ENCODE measurements at places on chromosomes 5 and 9.

GRCh38 chr9:93096131-93096802, at the start of gene CARD19:
Gene CARD19 (plus strand): TSS chr9:93096217. CDS start chr9:93096346, 129 bp downstream.
- no peak for DNase-seq

- no peak for DNase-seq
Measured at GRCh38 chr9:133470427-133470924, 8.4 kb downstream of the SLC2A6 start.

DNA sequence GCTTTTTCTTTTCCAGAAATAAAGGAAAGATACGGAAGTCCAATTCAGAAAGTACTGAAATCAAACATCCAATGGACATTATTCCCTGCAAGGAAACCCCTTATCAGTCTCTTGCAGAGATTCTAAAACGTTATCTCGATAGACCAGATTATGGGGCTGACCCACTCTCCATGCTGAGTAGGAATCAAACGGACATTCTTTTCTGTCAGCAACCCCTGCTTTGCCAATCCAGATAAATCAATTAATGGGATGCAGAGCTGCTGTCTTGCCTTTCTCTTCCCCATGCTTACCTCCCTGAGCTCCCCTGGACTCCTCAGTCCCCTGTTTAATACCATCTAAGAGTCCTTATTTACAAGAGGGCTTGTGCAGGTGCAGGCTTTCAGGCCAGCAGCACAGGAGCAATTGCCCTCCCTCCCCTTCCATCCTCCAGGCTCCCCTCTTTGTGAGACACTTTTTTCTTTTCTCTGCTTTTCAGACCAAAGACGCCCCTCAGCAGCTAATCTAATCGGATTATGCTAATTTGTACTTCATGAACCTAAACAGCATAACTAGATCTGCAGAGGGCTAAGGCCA, 14.2 kb downstream of the TAL2 start:
- DNase-seq, result no peak

DNA sequence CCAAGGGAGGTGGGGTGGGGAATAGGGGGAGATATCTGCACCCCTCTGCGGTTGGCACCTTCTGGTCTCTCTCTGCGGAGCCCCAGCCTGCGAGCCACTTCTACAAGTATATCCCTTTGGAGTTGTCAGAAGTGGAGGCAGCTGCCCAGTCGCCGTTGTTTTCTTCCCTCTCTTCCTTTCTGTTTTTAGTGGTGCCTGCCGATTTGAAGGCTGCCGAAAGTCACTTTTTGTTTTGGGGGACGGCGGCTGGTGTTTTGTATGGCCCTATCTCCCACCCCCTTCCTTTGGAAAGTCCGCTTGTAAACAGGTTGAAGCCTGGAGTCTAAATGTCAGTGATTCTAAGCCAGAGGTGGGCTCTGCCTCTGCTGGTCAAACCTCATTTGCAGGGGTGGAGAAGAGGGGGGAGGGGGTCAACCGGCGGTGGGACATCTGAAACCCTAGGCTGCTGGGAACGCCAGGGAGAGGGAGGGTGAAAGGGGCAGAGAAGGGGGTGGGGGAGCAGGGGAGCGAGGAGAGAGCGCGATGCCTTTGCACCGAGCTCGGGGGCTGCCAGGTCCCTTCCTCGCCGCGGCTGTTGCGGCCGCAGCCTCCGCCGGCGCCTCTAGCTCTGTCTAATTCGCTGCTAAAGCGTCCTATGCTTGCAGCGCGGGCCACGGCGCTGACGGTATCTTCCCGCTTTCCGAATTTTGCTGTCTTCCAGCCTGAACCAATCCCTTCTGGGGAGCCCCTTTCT, at the start of gene FGF10:
Gene FGF10 (minus strand): TSS at position 331 of the 733 bp plus-strand sequence. CDS start 738 bp downstream, outside the sequence.
- DNase-seq, result peak; percentile 1

- DNase-seq, result peak; percentile 62
Measured at GRCh38 chr9:92138157-92138959, 23.1 kb upstream of the SPTLC1 start.

GRCh38 chr9:71303351-71303750, 181.9 kb upstream of the TRPM3 start:
- DNase-seq, result peak; percentile 8

DNA sequence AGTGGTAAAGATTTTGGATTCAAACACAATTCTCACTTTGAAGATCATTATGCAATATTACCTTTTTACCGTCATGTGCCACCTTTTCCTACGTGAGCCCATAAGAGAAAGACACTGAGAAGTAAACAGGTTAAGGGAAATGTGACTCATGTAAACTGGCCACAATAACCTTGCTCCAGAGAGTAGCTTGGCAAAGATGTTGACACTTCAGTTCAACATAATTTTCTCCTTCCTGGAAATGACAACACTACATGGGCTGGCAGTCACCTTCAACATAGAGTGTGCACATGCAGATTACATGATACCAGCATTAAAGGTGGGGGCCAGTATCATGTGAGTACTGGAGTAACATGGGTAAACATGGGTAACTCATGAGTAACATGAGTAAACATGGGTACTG, 141.9 kb downstream of the CDK5RAP2 start:
- peak; percentile 63 for DNase-seq

DNA sequence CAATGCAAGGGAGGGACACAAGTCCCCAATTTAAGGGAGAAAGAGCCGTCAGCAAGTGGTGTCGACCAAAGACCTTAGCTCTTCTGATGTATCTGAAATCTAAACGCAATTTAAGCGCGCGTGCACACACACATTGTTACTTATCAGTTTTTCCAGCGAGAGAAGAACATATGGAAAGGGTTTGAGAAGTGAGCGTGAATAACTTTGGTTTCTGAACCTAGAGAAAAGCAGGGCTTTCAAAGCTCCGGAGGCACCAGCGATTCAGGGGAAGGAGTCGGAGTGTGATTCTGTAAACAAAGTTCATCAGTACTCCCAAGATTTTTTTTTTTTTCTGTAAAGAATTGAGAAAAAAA, 191.8 kb downstream of the MEF2C start:
- no peak for DNase-seq

GRCh38 chr9:115469841-115470240, 351.9 kb upstream of the TNC start:
- no peak for DNase-seq

DNA sequence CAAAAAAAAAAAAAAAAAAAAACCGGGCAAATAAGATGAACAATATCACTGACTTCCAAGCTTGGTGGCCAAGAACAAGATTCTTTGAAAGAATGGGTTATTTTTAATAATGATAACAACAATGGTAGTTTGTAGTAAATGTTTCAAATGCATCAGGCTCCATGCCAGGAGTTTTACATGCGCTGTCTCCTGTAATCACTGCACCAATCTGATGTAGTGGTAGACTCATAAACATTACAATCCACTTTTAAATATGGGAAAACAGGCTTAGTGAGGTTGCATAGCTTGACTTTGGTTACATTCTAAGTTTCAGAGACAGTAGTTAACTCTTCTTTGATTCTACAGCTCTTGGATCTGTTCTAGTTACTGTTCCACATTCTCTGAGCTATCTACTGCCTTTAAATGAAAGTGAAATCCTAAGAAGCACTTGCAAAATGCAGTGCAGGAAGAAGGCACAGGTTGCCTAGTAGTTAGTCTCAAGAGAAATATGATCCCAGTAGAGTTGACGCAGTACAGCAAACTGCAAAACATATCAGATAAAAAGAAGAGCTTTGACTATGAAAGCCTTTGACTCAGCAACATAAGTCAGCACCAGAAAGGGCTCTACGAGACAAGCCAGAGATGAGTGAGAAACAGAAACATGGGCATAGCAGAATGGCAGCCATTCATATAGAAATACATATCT, 62.1 kb downstream of the PDE4D start:
- DNase-seq, result peak; percentile 24

GRCh38 chr9:91483835-91484234, 60.2 kb upstream of the NFIL3 start:
- no peak for DNase-seq

- peak; percentile 84 for DNase-seq
Measured at GRCh38 chr9:127347831-127348776, 48.9 kb upstream of the SLC2A8 start.

DNA sequence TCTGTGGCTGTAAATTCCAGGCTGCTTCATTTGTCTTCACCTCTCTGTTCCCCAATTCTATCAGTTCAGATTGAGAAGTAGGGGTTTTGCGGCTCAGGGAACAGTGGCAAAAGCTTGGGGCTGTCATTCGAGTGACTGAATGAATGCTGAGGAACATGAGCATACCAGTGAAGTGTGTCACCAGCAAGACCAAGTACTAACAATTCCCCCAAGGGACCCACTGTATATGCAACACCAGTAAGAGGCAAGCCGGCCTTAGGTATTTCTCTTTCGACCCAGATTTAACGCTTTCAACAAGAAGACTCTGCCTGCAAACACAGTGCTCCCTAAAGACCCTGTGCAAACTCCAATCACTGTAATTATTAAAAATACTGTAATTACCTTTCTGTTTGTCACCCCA, 25.8 kb downstream of the KLHL3 start:
- DNase-seq, result peak; percentile 42

DNA sequence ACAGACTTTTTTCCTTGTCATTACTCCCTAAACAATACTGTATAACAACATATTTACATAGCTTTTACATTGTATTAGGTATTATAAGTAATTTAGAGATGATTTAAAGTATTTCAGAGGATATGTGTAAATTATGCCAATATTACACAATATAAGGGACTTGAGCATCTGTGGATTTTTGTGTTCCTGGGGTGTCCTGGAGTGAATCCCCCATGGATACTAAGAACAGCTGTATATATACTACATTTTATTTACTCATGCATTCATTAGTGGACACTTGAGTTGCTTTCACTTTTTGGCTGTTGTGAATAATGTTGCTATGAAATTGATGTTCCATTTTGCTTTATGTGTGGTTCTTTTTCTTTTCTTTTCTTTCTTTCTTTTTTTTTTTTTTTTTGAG, 348.8 kb downstream of the SH3GL2 start:
- DNase-seq, result no peak

GRCh38 chr9:132531195-132531594, 51.2 kb upstream of the BARHL1 start:
- no peak for DNase-seq

GRCh38 chr5:149915392-149916260, 29.0 kb downstream of the PDE6A start:
- no peak for DNase-seq

DNA sequence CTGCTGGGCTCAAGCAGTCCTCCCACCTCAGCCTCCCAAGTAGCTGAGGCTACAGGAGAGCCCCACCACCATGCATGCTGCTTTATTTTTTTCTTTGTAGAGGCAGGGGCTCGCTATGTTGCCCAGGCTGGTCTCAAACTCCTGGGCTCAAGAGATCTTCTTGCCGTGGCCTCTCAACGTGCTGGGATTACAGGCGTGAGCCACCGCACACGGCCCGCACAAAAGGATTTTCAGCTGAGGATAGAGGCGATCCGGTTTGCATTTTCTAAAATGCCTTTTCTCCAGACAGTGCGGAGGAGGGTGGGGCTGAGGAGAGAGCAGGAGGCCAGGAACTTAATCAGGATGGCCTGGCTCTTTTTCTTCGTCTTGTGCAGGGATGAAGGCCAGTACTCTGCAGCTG, 6.9 kb downstream of the HRH2 start:
- no peak for DNase-seq

GRCh38 chr5:125450771-125451170, 704.3 kb upstream of the ZNF608 start:
- DNase-seq, result peak; percentile 78

DNA sequence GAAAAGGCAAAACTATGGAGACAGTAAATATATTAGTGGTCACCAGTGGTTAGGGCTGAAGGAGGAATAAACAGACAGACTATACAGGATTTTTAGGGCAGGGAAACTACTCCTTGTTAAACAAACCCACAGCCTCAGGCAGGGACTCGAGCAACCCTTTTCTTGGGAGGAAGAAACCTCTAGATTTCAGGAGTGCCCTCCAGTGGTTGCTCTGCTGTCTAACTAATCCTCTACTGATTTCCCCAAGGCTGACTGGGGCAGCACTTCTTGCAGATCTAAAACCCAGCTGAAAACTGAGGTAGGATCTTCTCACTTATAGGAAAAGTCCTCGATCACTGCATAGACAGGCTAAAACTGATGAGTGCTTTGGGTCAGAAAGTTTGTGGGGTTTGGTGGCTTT, 176.8 kb downstream of the ISOC1 start:
- DNase-seq, result peak; percentile 77

GRCh38 chr9:133737774-133738639, at the start of gene SARDH:
Gene SARDH (minus strand): TSS chr9:133738352. CDS start chr9:133734173, 4,179 bp downstream.
- peak; percentile 46 for DNase-seq

DNA sequence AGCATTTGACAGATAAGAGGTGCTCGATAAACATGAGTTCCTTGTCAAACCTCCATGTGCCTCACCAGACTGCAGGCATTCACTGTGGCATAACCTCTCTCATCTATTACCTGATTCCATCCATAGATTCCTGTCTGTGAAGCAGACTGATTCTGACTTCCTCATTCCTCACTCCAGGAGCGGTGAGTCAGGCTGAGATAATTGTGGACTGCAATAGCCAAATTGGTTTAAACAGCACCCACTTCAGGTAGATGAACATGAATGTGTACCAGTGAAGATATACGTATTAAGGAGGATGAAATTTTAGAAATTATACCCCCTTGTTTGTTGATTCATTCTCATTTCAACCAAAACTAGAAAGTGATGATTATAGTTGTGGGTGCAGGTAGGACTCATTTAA, 391.2 kb downstream of the HINT1 start:
- DNase-seq, result no peak

- DNase-seq, result no peak
Measured at GRCh38 chr5:88488130-88488529, 219.5 kb upstream of the TMEM161B start.

DNA sequence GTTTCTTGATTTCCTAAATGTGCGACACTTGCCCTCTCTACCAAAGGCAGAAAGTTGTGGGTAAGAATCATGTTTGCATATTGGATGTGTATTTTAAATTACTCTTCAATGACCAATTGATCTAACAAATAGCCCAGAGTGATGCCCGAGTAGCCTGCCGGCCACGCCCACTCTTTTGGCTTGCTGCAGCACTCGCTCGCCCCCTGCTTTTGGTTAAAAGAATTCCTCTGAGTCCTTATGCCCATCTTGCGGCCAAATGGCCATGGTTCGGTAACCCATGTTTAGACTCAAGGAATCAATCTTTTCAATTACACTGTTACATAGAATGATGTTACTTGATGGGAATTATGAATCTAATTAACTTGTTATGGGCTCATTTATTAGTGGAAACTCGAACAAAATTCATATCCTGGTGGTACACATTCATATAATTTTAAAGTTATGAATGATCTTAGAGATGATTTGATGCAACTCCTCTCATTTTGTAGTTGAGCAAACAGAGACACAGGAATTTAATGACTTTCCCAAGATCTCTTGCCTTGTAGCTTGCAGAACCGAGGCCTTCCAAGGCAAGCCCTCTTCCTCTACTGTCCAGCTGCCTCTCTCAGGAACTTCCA, 36.5 kb downstream of the PPIC start:
- peak; percentile 51 for DNase-seq
